Activated gamma-delta T cell (primary cell): ENCODE measurements at places on chromosomes 3 and 15.

DNA sequence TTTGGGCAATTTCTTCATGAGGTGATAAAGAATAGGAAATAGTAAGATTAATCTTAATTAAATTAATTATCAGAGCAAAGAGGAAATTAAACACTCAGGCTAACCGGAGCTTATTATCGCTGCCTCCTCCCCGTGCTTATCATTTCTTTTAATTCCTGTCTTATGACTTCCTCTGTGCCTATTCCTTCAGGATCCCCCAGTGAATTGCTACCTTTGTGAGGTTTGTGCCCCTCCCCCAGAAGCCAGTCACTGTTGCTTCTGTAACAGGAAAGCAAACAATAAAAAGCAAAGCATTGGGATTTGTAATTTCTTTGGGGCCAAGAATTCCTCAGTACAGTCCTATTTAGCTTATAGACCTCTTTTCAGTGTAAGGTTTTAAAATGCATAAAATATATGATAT is 164.5 kb downstream of the CADPS start:
- no peak for DNase-seq

DNA sequence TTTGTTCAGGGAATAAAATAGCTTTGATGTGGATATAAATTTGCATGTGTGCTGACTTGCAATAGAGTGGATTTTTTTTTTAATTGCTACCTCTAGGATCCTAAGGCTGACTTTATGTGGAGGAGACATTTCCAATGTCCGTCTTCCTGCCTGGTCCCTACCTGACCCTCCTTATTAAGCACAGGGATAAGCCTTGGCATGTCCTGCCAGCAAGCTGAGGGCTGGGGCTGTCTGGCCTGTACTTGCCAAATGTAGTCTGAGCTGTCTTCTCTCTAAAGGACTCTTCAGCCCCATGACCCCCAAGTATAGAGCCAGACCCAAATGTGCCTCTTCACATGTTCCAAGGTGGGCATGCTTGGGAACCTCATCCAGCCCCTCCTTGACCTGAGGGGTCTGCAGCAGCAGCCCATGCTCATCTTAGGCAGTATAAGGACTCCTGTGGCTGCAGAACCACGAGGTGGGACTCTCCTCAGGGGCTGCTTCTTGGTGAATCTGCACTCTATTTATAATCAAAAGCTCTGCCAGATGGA is 88.8 kb downstream of the CACNA1D start:
- DNase-seq = no peak

DNA sequence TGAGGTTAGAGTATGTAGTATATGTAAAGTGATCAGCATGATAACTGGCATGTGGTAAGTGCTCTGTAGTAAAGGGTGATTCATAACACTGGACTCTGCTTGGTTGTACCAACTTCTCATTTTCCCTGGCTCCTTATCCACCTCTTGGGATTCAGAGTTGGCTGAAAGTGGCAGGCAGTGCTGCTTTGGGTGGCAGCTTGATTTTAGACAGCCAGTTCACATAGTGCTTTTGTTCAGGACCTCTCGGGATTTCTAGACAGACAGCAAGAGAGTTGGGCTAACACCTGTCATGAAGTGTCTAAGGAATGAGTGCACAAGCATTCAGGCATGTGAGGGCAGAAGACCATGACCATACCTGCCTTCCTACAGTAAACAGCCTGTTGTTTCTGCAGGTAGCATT is 69.0 kb downstream of the RBM6 start:
- no peak for DNase-seq

DNA sequence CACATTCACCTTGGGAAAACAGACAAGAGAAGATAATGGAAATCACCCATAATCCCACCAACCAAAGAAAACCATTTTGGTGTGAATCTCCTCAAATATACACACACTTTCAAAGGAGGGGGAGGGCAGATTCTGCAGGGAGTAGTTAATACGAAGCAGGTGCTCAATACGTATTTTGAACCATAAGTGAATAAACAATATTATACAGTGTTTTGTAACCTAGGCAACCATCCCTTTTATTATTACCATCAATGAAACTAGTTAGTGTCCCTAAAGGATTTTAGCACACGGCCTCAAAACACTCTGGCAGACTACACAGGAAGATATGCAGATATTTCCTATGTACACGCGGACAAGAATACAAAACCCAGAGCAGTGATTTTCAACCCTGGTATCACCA is 6.1 kb downstream of the OSBPL10 start:
- DNase-seq = no peak

DNA sequence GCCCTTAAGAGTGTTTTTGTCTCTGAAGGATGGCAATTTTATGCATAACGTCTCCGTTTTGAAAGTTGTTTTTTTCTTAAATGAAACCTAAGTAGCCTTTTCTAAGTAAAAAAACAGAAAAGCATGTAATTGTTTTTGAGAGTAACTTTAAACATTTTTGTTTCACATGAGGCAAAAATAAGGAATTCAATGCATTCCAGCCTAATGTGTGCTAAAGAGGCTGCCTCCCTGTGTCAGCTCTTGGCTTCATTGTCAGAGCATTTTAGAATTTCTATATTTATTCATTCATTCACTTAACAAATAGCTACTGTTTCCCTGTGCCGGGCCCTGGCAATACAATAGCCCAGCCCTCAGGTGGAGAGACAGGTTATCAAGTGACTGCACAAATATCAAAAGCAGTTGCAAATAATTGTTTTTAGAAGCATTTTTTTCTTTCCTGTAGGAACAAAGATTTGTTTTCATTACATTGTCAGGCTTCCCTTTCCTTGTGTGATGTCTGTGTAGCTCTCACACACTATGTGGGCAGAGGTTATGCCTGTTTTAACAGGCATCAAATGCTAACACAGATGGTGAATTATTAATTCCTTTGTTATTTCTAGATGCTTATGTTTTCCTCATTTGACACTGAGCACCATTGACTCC is 81.9 kb downstream of the CCK start:
- no peak for DNase-seq

- no peak for DNase-seq
These were observed 16.2 kb upstream of the LIPC start for GRCh38 chr15:58415636-58416035.

GRCh38 chr3:111872979-111873378 is 13.9 kb downstream of the PHLDB2 start:
- no peak for DNase-seq
